ENCODE measurements at places on chromosomes 1 and 21.
A peak's percentile ranks its signal among the peaks of the same experiment; 100 is the strongest.

DNA sequence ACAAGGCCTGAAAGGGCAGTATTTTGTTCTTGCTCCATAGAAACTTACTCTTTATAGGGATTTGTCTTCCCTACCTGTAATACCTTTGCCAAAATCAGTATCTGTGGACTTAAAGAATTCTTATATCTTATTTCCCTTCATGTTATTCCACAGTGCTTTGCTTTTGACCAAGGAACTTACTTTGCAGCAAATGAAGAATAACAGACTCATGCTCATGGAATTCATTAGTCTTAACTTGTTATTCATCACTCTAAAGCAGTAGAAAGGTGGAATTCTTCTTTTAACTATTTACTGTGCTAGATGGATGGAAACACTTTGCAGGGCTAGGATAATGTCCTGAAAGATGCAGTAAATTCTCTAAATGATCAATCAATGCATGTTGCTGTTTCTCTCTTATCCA, 45.9 kb downstream of the DUSP10 start:
- DNase-seq = no peak

GRCh38 chr1:247840818-247841217, 878 bp downstream of the OR11L1 start:
- DNase-seq = no peak

DNA sequence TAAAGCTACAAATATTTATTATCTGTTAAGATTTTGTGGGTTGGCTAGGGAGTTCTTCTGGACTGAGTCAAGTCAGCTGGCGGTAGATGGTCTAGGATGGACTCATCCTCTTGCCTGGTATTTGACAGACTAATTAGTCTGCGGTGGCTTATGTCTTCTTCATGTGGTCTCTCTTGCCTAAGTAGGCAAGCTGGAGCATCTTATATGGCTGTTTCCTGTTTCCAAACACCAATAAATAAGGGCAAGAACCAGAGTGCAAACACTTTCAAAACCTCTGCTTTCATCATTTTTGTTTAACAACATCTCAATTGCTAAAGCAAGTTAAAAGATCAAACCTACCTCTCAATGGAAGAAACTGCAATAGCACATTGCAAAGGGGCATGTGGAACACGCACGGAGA, 484.8 kb downstream of the PTPRC start:
- no peak for DNase-seq

DNA sequence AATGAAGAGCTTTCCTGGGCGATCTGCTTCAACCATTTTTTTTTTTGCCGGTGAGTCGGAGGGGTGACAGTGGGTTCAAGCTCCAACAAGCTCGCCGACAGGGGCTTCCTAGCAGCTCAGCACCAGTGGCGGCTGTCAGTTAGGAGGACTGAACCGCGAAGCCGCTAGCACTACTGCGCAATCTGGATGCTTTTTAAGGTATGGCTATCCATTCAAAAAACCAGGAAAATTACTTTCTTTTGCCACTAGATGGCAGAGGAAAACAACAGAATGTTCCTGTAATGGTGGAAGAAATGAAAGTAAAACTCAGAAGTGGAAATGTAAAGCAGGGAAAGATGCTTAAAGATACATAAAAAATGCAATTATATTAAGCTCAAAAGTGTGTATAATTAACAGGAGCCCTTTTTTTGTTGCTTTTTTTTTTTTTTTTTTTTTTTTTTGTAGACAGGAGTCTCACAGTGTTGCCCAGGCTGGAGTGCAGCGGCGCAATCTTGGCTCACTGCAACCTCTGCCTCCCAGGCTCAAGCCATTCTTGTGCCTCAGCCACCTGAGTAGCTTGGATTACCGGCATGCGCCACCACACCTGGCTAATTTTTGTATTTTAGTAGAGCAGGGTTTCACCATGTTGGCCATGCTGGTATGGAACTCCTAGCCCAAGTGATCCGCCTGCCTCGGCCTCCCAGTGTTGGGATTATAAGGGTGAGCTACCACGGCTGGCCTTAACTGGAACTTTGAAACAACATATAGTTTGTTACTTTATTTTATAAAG, 8.5 kb downstream of the KYAT3 start:
- DNase-seq = peak; percentile 55

DNA sequence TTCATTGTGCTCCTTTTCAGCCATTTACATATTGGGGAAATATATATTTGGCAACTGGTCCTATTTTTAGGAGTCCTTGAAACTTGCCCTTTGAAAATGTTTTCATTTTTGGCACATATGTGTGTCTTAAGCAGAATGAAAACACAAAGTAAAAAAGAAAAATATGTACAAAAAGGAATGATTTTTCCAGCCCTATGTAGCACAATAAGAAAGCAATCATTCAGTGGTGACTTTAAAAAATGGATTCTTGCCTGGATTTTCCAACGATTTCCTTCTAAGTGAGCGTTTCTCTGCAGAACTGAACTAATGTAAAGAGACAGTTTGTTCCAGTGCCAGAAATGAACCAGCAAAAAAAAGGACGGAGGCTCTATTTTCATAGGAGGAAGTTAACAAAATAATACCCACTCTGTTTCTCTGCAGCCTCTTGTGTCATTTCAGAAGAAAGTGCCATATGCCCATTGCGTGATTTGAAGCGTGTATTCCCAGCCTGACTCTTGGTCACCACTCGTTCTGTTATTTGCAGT, 340.1 kb downstream of the SETD4 start:
- DNase-seq = no peak

DNA sequence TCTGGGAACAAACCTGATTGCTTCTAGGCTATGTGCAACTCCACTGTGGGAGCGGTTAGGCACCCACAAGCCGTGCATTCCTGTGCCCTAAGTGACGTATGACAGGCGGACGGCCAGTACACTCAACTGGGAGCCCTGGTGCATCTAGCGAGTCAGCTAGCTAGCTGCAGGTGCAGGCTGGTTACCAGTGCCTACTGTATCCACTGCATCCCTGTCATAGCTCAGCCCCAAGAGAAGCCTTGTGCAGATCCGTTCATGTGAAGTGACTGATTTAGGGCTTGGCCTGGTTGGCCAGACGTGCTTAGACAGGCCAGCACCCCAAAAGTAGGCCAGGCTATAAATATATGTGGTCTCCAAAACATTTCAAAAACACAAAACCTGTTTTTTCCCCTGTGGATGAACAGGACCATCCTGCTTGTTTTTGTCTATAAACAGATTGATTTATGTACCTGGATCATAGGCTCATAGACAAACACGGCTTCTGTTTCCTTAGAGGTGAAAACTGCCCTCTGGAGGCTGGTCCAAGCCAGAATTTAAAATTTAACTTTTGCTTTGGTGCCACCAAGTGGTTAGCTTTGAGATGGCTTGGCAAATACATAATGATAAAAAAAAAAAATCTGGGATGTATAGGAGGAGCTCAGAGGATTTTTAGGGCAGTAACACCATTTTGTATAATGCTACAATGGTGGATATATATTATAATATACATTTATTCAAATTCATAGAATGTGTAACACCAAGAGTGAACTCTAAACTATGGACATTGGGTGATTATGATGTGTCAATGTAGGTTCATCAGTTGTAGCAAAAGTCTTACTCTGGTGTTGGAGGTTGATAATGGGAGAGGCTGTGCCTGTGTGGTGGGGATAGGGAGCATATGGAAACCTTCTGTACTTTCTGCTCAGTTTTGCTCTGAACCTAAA, 68.5 kb downstream of the GIPC2 start:
- peak; percentile 65 for DNase-seq

- DNase-seq = peak; percentile 98
These were observed 22.6 kb downstream of the BTG2 start for GRCh38 chr1:203327684-203328457.

DNA sequence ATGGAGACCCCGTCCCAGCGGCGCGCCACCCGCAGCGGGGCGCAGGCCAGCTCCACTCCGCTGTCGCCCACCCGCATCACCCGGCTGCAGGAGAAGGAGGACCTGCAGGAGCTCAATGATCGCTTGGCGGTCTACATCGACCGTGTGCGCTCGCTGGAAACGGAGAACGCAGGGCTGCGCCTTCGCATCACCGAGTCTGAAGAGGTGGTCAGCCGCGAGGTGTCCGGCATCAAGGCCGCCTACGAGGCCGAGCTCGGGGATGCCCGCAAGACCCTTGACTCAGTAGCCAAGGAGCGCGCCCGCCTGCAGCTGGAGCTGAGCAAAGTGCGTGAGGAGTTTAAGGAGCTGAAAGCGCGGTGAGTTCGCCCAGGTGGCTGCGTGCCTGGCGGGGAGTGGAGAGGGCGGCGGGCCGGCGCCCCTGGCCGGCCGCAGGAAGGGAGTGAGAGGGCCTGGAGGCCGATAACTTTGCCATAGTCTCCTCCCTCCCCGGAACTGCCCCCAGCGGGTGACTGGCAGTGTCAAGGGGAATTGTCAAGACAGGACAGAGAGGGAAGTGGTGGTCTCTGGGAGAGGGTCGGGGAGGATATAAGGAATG, 505 bp downstream of the LMNA start:
- DNase-seq = peak; percentile 68

GRCh38 chr1:41135196-41135947, 106.7 kb downstream of the SCMH1 start:
- DNase-seq = no peak

- no peak for DNase-seq
These were observed 71.4 kb downstream of the CCDC18 start for GRCh38 chr1:93251966-93252365.

- no peak for DNase-seq
These were observed 81.2 kb upstream of the HOOK1 start for GRCh38 chr1:59733443-59734141.

DNA sequence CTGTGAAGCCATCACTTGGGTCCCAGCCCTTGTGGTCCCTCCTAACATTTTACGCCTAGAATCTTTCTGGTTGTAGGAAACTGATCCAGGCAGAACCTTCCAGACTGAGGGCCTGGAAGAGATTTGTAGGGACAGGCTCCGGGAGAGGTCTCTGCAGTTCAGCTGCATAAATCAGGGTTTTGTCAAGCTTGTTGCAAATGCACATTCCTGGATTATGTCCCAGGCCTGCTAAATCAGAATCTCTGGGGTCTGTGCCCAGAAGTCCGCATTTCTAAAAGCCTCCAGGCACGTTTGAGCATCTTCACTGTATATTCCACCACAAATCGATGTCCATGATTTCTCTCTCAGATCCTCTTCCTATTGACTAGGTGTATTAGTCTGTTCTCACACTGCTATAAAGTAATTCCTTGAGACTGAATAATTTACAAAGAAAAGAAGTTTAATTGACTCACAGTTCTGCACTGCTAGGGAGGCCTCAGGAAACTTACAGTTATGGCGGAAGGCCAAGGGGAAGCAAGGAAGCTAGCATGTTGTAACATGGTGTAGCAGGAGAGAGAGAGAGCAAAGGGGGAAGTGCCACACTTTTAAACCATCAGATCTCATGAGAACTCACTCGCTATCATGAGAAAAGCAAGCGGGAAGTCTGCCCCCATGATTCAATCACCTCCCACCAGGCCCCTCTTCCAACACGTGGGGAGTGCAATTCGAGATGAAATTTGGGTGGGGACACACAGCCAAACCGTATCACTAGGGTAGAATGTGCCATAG, 1.2 kb upstream of the FHAD1 start:
- no peak for DNase-seq

- DNase-seq = peak; percentile 97
These were observed 176.3 kb downstream of the DENND1B start for GRCh38 chr1:197598935-197599334.

DNA sequence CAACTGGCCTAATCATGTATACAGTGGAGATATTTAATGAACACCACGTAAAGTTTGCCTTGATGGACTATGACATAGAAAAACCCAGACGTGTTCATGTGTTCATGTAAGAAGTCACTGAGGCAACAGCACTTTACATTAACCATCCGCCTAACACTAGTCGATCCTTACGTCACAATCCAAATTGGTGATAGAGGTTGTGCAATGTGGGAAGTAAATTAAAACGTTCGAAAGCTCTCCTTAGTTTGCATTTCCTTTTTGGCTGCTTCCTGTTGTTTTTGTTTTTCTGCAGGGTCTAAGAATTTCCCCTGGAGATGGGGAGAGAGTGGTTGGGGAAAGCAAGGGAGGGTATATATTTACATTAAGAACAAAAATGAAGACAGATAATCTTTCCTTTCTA, 587.5 kb upstream of the ADGRL2 start:
- DNase-seq = no peak

DNA sequence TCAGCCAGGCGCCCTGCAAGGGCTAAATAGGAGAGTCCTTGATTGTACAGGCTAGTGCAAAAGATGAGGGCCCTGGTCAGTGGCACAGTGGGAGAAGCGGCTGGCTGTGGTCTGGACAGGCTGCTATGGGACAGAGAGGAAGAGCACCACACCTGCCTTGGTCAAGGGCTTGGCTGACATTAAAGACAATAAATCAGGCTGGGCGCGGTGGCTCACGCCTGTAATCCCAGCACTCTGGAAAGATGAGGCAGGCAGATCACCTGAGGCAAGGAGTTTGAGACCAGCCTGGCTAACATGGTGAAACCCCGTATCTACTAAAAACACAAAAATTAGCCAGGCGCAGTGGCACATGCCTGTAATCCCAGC, 62.9 kb downstream of the NID1 start:
- no peak for DNase-seq

DNA sequence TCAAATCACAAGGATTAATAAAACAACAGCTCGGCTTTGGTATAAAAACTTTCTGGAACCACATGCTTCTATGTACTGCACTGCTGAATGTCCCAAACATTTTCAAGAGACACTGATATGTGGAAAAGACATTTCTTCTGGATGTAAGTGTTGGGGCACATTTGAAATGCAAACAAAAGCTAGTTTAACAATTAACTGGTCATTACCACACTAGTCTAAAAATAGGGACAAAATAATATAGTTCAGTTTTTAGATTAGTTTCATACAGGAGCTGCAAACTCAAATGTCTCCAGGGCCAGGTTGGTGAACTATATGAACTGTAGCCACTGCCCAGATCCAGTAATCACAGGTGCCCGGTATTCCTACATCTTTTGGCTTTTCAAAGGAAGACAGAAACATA, 3.2 kb downstream of the IL23R start:
- no peak for DNase-seq

GRCh38 chr1:36108314-36108713, 16.7 kb downstream of the COL8A2 start:
- DNase-seq = no peak

- no peak for DNase-seq
These were observed 17.8 kb upstream of the CNR2 start for GRCh38 chr1:23930861-23931490.

DNA sequence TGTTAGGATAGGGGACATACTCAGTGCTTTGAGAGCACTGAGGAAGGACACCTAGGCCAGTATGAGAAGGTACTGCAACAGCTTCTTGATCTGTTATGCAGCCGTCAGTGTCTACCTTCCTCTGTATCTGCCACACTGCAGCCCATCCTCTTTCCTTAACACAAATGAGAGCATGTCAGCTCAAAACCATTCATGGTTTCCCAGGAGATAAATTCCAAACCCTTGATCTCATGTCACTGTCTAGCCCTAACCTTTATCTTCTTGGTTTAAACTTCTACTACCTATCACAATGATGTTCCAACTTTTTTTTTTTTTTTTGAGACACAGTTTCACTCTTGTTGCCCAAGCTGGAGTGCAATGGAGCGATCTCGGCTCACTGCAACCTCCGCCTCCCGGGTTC, 1.4 kb downstream of the ZMYND12 start:
- DNase-seq = no peak

DNA sequence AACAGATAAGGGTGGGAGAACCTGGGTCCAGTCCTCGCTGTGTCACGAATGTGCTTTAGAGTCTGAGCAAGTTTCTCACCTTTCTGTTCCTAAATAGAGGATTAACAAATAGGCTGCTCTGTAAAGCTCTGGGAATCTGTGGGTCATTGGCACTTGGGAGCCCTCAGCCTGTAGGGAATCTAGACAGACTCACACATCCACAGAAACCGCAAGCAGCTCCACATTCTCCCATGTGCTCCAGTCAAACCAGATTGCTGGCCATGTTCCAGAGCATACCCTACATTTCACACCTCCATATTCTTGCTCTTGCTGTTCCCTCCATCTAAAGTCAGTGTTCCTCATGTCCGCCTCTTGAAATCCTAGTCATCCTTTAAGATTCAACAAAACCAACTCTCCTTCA, 7.8 kb upstream of the AHCYL1 start:
- no peak for DNase-seq

All from NCI-H69 (cell line).